ENCODE measurements at places on chromosomes 5 and 9.

DNA sequence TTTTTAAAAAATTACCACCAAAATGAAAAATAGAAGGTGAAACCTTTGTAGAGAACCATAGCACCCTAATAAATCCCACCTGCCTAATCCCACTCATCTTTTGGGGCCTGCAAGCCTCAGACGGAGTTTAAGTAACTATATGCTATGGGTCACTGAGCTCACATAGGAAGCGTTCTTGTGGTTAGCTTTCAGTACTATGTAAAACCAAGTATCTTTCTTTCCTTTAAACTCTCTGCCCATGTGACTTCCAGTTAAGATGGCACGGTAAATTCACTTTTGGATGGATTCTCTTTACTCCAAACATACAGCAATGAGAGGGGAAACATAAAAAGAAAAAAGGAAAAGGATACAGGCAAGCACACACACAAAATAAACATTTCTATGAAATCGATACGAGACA lies 50.9 kb downstream of the FANCC start:
- DNase-seq, result no peak

DNA sequence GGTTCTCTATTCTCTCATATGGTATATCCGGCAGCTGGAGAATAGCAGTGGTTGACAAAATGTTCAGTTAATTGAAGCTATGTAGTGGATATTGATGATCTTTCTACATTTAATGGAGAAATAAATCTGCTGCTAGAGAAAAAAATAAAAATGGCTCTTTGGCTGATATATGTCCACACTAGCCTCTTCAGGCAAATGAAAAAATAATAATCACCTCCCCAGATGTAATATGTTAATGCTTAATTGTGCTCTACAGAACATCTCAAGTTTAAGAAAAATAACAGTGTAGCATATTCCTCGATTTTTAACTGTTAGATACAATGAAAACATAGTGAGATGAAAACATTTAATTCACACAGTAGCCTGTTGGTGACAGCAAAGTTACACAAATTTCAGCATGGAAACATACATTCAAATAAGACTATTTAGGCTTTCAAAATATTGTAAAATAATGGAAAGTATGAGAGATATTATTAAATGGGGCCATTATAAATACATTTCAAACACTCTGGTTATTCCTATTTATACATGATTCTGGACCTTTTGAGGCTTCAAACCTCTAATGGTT lies 543.0 kb downstream of the MAT2B start:
- no peak for DNase-seq

DNA sequence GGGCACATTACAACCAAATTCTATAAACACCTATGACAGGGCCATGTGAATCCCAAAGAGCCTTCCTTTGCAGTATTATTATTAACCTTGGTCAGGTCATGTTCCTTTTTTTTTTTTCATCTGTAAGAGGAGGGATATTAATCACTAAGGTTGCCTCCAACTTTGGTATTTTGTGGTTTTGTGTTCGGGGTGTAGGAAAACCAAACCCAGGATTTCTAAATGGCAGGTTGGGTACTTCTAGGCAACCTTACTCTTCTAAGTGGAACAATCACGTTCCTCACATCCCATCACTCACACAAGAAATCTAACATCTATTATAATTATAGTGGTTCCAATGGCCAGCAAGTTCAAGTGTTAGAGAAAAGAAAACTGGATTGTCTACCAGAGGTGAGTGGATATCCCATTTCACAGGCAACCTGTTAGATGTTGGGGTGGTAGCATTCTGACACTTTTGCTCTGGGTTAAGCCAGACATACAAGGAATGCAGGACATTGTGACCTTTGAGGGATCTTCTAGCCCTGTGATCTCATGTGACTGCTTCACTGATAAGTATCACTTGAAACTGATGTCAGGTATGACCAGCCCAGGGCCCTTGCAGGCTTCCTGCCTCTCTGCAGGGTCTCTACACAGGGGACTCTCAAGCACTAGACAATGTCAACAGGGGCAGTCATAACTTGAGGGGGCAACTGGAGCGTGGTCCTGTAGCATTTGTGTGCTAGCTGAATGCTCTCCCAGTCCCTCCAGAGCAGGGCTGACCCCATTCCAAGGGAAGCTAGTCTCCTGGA lies 126.2 kb upstream of the VLDLR start:
- no peak for DNase-seq

GRCh38 chr5:179417016-179417415 lies 71.8 kb upstream of the ADAMTS2 start:
- no peak for DNase-seq

DNA sequence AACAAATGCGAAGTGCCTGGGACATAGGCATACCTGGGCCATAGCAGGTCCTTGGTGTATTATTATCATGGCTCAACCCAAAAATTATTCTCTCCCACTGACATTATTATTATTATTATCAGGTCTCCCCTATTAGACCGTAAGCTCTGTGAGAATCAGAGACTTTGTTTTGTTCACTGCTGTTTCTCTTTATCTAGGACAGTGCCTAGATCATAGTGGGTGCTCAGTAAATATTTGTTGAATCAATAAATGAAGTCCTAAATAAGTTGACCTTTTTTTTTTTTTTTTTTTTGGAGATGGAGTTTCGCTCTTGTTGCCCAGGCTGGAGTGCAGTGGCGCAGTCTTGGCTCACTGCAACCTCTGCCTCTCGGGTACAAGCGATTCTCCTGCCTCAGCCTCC lies 4.9 kb upstream of the TMEFF1 start:
- DNase-seq, result no peak

DNA sequence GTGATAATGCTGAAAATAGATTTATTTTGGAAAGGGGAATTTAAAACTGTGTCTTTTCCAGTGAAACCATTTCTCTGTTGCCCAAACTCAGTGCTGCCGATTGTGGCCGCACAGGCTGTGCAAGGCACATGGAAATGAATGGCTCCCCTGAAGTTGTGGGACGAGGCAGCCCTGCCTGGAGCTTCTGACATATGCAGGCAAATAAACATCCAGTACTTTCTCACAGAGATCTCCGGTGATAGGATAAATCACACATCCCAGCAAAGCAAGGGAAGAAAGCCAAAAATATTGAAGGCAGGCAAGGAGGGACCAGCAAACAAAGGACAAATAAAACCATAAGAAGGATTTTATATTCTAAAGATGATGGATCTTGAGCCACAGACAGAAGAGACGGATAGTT lies 464.5 kb downstream of the MTRR start:
- DNase-seq, result no peak

DNA sequence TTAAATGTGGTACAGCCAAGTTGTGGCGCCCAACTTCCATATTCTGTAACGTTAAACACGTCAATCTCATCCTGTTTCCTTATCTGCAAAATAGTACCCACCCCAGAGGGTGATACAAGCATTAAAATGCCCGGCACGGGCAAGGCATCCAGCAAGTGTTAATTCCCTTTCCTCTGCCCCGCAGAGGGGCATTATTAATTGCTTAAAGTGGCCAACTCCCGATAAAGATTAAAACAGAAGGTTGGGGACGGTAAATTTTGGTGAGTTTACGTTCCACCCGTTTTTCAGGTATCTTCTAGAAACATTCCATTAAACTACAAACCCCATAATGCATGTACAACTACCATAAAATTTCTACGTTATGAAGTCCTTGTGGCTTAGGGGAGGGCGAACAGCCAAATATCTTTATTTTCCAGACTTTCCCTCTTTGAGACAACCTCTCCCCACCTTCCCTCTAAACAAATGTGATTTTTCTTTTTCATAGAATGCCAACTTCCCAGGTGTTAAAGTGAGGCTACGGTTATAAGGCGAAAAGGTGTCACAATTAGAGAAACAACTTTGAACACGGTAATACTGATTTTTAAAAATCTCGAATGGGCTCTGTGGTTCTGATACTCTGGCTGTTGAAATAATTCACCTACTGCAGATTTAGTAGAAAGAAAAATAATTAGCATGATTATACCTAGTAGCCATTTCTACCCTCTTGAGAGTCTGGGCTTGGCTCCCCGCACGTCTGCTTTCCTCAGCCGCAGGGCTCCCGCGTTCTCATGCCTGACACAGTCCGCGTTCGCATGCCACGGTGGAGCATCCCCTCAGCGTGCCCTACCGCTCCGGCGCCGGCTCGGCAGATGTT lies 1.2 kb upstream of the GPBP1 start:
- no peak for DNase-seq

- no peak for DNase-seq
Measured at GRCh38 chr5:149645236-149645635, 63.9 kb downstream of the ARHGEF37 start.

- no peak for DNase-seq
Measured at GRCh38 chr5:36889264-36889663, 12.7 kb downstream of the NIPBL start.

DNA sequence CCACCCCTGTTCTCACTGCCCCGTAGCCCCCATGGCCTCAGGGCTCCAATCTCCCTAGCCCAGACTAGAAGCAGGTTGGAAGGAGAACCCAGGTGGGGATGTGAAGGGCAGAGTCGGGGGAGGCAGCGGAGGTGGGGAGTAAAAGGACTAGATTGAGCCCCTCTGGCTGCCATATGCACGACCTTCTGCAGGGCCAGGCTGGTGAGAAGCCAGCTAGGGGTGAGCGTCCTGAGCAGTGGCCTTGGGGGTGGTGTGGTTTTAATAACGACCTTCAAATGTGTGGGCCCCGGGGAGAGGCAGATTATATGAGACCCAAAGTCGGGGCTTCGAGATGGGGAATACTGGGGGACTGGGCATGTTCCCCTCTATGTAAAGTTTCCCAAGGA lies 139.5 kb downstream of the C9orf50 start:
- no peak for DNase-seq

DNA sequence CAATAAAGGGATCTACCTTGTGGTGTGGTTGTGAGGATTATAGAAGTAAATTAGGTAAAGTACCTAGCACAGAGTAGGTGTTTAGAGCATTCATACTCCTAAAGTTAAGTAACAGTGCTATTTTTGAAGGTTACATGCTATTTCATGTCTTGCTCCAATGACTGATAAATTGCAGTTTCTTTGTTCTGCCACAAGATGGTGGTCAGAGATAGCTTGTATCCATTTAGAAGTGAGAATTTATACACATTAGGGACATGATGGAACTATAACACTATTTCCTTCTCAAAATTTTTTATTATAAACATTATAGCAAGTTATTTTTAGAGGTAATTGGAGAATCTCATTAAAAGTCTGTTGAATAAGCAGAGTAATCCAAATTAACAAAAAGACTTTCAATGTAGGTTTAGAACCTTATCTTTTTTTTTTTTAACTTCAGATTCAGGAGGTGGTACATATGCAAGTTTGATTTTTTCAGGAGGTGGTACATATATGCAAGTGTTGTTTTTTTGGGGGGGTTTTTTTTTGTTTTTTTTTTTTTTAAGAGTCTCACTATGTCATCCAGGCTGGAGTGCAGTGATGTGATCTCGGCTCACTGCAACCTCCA lies 17.1 kb downstream of the MTREX start:
- no peak for DNase-seq

GRCh38 chr5:1658665-1659064 lies 134.9 kb upstream of the LPCAT1 start:
- DNase-seq, result no peak

GRCh38 chr5:5062525-5063302 lies 77.4 kb upstream of the ADAMTS16 start:
- no peak for DNase-seq

DNA sequence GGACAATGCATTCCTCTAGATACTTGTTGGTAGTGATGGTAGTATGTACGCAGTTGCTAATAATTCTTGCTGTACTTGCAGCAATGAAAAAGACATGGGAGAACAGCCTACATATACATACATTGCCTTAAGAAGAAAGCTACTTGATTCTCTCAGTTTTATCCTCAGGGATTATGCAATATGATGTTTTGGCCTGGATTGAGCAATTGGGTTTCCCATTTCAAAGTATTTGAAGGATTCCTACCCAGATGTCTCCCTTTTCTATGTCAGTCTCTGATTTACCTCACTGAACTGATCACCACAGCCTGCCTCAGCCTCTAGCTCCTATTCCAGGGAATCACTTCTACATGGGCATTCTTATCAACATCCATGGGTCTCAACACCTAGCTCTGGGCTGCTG lies 210.1 kb upstream of the CDH10 start:
- no peak for DNase-seq

GRCh38 chr5:142813220-142813619 lies 43.0 kb downstream of the ARHGAP26 start:
- DNase-seq, result no peak

GRCh38 chr5:159181152-159181551 lies 28.2 kb downstream of the RNF145 start:
- no peak for DNase-seq

- DNase-seq, result no peak
Measured at GRCh38 chr5:111826064-111826463, 69.1 kb upstream of the NREP start.

- no peak for DNase-seq
Measured at GRCh38 chr9:115636596-115636995, 517.0 kb upstream of the PAPPA start.

GRCh38 chr5:89351222-89351621 lies 468.2 kb upstream of the MEF2C start:
- no peak for DNase-seq

DNA sequence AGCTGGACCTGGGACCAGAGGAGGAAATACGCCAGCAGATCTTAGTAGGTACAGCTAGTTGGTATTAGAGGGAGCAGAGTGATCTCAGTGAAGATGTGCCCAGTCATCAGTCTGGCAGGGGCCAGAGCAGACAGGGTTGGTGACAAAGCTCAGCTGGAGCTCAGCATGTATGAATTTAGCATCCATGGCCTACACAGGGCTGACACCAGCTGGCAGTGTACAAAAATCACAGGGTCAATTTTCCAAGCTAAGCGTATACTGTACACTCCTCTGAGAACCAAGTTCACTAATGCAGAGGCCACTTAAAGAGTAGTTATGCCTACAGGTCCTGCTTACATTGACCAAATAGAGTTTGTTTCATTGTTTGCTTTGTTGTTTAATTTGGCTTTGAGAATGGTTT lies 146.6 kb downstream of the SLC24A2 start:
- DNase-seq, result no peak

DNA sequence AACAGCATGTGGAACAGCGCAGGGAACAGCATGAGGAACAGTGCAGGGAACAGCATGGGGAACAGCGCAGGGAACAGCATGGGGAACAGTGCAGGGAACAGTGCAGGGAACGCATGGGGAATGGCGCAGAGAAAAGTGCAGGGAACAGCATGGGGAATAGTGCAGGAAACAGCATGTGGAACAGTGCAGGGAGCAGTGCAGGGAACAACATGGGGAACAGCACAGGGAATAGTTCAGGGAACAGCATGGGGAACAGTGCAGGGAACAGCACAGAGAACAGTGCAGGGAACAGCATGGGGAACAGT lies 2.0 kb downstream of the LCN8 start:
- DNase-seq, result no peak

- DNase-seq, result no peak
Measured at GRCh38 chr5:180970875-180971274, 17.8 kb upstream of the BTNL3 start.

- DNase-seq, result no peak
Measured at GRCh38 chr5:90560771-90561170, 2.2 kb downstream of the ADGRV1 start.
